ENCODE measurements at places on chromosomes 4 and X.

- DNase-seq, result no peak
Measured at GRCh38 chr4:154349829-154350228, 141.8 kb downstream of the DCHS2 start.

- DNase-seq, result no peak
Measured at GRCh38 chr4:7068883-7069282, 1.0 kb upstream of the GRPEL1 start.

DNA sequence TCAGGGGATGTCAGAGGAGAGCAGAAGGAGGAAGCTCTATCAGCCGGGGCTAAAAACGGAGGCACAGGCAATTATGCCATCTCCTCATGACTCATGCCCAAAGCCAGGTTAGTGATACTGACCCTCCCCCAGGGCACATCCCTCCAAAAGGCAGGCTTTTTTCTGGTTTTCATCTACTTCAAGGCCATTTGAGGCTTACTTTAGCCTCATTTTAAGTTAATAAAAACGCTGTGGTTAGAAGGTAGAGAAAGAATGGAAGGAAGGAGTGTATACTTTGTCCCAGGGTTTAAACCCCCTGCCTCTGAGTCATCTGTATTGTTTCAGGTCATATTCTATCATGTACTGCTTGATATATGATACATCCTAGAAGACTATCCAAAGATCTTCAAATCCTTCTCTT, 89.7 kb upstream of the NDP start:
- no peak for DNase-seq

DNA sequence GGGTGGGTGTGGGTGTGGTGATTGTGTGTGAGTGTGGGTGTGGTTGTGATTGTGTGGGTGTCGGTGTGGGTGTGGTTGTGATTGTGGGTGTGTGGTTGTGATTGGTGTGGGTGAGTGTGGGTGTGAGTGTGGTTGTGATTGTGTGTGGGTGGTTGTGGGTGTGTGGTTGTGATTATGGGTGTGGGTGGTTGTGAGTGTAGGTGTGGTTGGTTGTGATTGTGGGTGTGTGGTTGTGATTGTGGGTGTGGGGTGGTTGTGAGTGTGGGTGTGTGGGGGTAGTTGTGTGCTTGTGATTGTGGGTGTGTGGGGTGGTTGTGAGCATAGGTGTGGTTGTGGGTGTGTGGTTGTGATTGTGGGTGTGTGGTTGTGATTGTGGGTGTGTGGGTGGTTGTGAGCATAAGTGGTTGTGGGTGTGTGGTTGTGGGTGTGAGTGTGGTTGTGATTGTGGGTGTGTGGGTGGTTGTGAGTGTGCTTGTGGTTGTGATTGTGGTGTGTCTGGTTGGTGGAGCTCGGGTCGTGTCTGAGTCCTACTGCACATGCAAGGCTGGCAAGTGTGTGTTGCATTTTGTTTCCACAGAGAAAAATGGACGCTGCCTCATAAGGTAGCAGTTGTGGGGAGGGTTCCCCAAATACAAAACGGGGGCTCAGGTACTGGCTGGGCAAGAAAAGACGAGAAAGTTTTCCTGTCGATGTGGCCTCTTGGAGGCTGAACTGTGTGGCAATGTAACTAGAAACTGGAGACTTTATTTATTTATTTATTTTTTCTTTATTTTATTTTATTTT, 116.7 kb downstream of the UBE2K start:
- no peak for DNase-seq

- DNase-seq, result no peak
Measured at GRCh38 chr4:36427696-36428095, 146.3 kb downstream of the DTHD1 start.

DNA sequence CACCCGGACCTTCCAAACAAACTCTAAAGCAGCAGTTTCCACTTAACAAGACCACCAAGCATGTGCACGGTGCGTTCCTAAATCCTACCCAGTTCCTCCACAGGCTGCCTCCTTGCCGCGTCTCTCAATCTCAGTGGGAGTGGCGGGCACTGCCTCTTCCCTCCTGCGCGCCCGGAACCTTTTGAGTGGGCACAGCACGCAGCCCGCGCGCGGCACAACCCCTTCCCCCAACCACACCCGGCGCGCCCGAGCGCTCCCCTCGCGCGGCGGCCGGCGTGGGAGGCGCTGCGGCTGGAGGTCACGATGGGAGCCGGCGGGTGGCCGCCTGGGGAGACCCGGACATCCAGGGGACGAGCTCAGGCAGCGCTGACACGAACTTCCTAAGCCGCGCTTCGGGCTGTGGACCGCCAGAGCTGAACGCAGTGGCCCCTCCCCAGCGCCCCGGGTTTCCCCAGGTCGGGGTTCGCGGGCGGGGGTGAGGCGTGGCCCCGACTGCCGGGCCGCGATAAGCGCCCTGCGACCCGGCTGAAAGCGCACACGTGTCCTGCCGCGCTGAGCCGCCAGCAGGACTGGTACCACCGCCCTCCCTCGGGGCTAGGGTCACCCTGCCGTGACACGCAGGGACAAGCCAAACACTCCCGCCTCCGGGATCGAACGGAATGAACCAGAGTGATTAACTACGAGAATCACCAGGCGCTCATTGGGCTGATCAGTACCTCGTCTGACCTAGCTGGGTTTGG, at the start of gene ABCG2:
Gene ABCG2, minus strand, starts transcription at position 151 of the 740 bp plus-strand sequence. CDS start 18,644 bp downstream, outside the sequence.
- DNase-seq, result peak; percentile 12

DNA sequence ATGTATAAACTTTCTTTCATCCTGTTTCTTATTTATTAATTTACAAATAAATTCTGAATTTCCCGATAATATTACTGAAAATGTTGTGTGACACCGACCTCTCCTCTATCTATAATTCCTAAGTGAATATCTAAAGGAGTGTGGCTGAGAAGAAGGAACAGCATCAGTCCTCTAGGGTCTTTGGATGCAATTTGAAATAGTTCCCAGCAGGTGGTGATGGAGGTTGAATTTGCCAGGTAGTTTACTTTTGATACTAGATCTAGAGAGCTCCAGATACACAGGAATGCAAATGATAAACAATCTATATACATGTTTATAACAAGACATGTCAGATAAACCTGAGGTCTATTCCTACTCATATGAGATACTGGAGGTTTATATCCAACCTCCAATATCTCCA, 305.4 kb downstream of the PCDH18 start:
- no peak for DNase-seq

GRCh38 chr4:189804894-189805293, 135.8 kb upstream of the FRG1 start:
- DNase-seq, result no peak

DNA sequence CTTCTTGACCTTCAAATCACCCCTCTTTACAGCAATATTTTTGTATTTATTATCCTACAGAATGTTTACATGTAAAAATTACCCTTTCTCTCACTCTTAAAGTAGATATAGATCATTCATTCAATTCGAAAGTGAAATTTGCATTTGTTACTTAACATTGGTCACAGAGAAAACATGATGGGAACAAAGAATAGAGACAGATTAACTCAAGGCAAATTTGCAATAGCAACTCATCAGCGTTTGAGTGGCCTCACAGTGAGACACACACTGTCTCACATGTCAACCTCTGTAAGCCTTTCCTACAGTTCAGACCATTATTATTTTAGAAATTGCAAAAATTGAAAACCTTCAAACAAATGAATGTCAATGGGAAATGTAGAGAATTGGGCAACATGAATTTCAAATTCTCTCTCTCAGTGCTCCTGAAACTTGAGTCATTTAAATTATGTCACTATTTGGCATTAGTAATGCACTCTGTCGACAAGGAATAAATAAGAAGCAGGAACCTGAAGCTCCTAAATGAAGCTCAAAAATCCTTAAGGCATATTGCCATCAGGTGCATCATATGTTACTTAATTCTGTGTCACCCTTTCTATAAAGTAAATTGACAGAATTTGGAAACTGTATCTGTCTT, 148.3 kb upstream of the ANXA10 start:
- no peak for DNase-seq

GRCh38 chr4:145557720-145558119, 61.5 kb upstream of the MMAA start:
- peak; percentile 86 for DNase-seq

DNA sequence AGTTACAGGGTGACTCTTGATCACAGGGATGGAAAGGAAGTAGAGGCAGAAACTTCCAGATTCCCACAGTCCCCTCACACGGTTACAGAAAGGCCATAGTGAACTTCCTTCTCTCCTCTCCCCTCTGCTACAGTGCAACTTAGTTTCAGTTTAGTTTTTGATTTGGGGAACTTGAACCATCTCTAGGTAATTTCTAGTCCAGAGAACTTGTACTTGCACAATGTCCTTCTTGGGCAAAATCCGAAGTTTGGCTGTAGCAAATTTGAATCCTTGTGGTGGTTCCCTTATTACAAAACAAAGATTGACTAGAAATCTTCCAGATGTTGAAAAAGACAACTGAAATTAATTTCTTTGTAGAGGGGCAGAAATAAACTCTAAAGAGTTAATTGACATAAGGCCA, 1.2 kb upstream of the BLTP1 start:
- no peak for DNase-seq

- DNase-seq, result no peak
Measured at GRCh38 chrX:131745942-131746489, 202.1 kb downstream of the OR13H1 start.

DNA sequence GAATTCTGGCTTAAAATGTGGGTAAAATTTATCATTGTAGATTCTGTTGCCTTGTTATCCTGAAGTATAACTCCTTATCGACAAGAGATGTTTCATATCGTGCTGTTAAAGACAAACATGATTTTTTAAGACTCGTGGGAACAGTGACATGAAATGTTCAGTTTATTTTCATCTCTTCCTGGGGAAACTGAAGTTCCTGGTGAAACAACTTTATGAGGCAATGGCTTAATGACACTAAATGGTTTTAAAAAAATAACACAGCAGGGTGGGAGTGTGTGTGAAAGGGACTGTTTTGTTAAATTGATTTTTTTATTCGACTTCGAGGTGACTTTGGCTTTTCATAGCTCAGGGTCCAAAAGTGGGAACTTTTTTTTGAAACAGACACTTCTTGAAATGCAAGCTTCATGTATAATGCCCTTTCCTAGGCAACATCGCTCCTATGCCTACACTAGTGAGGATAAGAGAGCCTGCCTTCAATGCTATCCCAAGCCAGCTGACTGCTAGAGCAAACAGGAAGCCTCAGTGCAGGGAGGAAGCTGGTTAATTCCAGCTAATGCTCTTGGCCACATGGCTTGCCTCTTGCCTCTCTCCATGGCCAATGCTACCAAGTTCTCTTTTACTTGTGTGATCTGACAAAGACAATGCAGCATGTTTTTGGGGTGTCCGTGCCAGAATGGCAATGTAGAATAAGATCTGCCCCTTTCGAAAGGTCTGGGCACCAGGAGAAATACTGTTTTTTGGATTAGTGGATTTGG, 80.9 kb upstream of the PLAC1 start:
- DNase-seq, result no peak

DNA sequence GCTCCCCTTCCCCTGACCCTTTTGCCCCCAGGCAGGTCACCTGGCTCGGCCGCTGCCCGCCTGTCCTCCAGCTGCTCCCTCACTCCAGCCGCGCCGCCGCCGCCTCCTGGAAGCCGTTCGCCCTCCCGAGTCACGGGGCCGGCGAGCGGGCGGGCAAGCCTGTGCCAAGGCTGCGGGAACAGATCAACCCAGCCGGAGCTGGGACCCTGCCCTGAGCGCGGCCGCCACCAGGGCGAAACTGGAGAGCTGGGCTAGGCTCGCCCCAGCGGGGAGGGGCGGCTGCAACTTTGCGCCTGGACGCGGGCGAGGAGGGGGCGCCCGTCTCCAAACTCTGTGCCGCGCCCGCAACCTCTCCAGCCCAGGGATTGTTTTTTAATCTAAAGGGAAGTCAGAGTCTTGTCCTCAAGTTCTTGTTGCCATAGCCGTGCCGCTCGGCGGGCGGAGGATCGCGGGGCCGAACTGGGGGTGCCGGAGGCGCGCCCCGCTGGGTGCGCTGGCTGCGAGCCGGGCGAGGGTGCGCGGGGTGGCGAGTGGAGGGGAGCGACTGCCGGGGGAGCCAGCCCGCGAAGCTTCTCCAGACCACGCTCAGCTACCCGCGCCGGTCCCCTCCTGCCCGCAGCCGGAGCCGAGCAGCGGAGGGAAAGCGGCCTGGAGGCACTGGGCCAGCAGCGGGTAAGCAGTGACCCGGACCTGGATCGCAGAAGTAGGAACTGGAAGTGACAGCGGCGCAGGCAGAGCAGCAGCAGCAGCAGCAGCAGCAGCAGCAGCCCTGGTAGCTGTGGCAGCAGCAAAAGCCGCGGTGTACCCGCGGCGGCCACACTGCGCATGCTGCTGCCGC, 13.4 kb downstream of the ARHGEF6 start:
- no peak for DNase-seq

GRCh38 chrX:153626025-153626633, 20.9 kb upstream of the DUSP9 start:
- no peak for DNase-seq

DNA sequence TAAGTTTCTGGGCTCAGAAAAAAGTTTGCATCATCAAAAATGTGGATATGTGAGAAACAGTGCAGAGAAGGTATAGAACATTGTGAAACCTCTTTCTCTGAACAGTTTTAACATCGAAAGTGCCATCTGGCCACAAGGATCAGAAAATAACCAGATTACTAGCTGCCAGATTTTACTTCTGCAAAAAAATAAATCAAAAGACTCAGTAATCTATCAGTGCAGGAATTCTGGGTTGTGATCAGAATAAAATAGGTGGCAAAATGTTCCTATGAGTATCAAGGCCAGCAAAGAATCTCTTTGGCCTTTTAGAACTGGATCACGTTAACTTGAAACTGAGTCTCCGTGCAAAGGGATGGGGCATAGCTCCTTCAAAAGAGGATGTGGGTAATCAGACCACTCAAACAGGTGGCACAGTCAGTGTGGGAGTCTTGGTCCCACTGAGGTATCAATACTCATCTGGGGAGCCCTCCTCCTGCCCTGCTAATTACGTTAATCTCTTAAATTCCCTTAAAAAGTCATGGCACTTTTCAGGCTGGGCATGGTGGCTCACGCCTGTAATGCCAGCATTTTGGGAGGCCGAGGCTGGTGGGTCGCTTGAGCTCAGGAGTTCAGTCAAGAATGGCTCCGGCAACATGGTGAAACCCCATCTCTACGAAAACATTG, 26.7 kb upstream of the RBM47 start:
- DNase-seq, result no peak

DNA sequence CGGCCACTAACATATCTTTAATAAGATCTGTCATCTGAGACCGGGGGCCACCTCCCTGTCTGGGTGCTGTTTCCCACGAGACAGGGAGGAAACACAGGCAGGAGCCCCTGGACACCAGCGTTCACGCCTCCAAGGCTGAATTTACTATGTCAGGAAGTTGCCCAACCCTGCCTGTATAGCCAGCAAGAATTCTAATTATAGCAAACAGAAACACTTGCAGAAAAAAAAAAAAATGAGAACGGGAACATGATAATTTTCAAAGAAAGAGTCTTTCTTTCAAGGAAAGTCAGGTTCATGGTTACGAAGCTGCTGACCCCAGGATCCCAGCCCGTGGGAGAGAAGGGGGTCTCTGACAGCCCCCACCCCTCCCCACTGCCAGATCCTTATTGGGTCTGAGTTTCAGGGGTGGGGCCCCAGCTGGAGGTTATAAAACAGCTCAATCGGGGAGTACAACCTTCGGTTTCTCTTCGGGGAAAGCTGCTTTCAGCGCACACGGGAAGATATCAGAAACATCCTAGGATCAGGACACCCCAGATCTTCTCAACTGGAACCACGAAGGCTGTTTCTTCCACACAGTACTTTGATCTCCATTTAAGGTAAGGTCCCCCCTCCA, at the start of gene IL3RA:
Gene IL3RA, plus strand, starts transcription at position 455 of the 613 bp plus-strand sequence. CDS start 4,981 bp downstream, outside the sequence.
- no peak for DNase-seq

GRCh38 chr4:95517576-95518345, 31.0 kb downstream of the UNC5C start:
- DNase-seq, result no peak

- no peak for DNase-seq
Measured at GRCh38 chr4:56654238-56654632, 26.9 kb downstream of the HOPX start.

- no peak for DNase-seq
Measured at GRCh38 chrX:37627602-37628001, 56.1 kb downstream of the LANCL3 start.

Data from COLO829 (cell line).